ENCODE measurements at places on chromosomes 2 and 18.

GRCh38 chr2:8627692-8628085 is 54.2 kb upstream of the ID2 start:
- DNase-seq = no peak

- DNase-seq = no peak
Observed at GRCh38 chr2:10073706-10074105, 6.5 kb downstream of the CYS1 start.

DNA sequence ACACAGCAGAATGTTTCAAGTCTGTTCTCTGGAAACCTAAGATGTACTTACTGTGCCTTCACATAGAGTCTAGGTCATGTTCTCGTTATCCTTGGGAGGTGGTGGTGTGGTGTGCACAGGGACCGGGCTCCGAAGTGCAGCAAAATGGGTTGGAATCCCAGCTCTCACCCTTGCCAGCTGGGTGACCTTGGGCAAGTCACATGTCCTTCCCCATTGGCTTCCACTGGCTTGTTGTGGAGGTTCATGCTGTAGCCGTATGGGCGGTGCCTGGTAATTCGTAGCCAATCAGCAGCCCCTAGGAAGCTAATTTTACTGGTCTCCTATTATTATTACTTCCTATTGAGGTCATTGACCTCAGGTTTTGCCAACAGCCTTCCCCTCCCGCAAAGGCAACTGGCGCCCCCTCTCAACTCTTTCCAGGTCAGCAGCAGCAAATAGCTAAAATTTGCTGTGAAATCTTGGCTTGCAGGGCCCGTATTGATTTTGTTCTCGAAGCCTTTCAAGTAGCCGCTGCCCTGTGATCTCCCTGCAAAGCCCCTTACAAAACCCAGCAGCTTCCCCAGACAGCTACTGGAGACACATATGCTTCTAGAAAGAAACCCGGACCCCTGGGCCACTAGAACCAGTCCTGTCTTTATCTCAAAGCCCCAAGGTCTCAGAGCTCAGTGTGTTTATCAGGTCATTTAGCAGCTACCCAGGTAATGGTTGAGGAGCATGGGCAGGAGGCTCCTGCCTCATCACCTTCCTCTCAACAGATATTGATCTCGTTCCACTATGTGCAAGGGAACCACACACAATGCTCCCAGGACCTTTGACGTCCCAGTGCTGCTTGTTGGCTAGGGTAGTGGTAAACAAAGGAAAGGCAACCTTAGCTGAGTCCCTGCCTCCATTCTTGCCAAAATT is 66.5 kb upstream of the SLC1A4 start:
- no peak for DNase-seq

GRCh38 chr18:26376105-26376504 is 149.9 kb downstream of the TAF4B start:
- no peak for DNase-seq

GRCh38 chr2:120763508-120763907 is 27.8 kb downstream of the GLI2 start:
- no peak for DNase-seq

DNA sequence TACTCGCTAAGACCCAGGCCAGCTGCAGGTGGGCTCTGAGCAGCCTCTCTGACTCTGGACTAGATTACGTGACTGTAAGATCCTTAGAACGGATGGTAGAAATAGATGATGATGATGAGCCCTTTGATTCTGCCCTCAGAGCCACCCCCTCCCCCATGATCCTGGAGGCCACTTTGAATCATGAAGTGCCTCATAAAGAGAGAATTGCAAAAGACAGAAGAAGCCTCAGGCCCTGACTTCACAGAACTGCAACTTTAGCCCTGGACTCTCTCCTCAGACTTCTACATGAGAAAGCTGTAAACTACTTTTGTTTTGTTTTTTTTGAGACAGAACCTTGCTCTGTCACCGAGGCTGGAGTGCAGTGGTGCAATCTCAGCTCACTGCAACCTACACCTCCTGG is 15.4 kb upstream of the TET3 start:
- DNase-seq = no peak

GRCh38 chr2:8994386-8994785 is 9.1 kb downstream of the MBOAT2 start:
- no peak for DNase-seq

DNA sequence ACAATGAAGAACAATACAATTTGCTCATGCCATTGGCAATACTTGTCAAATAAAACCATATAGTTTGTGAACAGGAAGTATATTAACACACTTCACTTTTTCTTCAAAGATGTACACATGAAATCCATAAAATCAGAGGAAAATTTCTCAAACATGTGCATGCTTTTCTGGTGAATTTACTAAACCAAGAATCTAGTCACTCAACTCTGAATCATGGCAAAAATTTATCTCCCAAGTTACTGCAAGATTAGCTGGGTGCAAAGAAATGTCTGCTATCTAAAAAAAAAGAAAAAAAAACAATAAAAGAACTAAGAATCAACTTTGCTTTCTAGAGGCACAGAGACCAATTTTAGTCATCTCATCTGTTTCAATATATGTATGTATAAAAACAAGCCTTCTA is 419.2 kb downstream of the NR4A2 start:
- no peak for DNase-seq

GRCh38 chr2:29620890-29621289 is 300.5 kb downstream of the ALK start:
- no peak for DNase-seq

- DNase-seq = no peak
Observed at GRCh38 chr2:51825823-51826222, 793.9 kb upstream of the NRXN1 start.

- peak; percentile 71 for DNase-seq
Observed at GRCh38 chr2:233867993-233868532, at the start of gene MSL3B. Gene MSL3B (minus strand): TSS chr2:233868386.

DNA sequence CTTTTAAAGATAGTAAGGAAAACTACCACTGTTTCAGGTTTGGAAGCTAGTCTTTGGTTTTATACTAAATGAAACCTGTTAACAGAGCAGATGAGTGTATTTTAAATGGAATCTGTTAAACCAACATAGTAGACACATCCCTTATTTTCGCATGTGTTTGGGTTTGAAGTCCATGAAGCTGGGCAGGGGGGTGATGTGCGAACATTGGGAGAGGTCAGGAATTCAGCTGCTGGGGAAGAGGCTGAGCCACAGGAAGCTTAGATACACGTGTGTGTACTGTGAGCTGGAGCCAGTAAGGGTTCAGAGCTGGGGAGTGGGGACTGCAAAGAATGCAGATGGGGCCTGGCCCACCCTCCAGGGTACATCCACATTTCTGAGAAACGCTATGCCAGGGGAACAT is 176.9 kb downstream of the VAPA start:
- DNase-seq = no peak

DNA sequence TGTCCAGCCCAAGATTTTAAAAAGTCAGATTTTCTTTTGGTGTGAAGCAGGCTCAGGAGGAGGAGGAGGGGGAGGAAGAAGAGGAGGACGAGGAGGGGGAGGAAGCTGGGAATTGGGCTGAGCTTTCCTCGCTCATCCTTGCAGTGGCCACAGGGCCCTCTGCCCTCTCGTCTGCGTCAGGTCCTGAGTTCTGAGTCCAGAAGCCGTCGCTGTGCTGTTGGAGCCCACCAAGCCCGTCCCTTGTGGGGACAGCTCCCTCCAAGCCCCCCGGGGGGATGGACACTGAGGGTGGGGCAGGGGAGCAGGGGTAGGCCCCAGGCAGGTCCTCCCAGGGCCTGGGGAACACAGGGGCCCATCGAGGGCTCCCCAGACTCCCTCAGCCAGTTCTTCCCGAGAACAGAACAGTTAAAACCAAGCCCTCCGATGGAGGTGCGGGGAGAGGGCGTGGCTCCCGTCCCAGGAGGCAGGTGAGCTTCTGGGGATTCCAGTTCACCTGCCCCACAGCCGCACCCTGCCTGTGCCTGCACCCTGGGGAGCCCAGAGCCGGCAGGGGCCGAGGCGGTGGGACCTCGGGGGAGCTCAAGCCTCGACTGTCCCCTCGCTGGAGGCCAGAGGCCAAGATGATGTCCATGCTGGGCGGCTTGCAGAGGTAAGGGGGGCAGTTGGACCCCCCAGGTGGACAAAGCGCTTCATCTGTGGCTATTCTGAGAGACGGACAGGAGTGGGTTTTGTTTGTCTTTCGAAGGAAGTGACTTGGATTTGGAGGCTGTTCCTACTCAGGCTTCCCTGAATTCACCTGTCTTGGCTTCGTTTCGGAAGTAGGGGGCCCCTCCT is at the start of gene GAL3ST2:
Gene GAL3ST2 (plus strand): TSS at position 487 of the 834 bp plus-strand sequence. CDS start 134 bp downstream, at position 621.
- DNase-seq = no peak

DNA sequence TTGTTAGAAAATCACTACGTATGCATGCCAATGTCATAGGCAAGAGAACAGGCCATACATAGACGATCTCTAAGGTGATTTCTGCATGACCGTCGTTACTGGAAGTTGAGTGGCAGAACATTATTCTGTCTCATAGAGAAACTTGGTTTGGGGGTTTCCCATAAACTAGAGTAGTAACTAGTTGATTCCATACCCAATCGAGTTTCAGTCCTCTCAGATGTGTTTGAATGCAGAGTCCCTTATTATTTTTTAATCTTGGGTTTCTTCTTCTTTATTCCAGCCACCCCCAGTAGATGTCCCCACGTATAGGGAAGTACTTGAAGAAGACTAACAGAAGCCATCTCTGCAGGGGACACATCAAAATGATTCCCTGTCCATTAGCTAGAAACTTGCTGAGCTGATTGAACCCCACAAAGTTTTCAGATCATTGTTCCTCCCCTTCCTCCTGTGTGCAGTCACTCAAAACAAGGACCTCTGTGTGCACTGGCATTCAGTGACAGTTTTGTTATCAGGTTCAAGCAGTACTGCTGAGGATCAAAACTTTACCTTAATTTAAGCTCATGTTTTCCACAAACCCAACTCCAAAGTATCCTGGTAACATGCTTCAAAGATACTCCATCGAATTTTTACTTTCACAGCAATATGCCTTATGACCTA is 68.4 kb upstream of the CDCA7 start:
- no peak for DNase-seq

DNA sequence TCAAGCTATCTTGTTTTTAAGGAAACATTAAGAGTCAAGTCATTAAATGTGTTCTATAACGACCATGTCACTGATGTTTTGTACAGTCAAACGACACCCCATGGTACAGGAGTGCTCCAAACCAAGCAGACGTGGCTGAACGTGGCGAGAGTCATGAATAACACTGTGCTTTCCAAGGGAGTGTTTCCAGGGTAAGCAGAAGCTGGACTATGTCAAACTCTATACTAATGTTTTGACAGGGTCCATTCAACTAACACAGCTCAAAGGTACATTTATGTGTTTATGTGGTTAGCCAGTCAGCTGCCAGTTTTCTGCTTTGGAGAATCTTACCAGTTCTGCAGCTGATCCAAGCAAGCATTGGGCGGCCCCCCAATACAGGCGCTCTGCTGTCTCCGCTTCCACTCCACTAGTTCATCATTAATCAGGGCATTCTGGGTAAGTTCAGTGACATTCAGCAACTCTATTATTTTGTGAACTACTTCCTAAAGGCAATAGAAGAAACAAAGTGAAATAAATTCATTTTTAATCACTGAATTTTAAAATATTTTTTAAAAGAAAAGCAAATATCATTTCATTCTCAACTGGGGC is 16.4 kb downstream of the STAT1 start:
- no peak for DNase-seq

- DNase-seq = no peak
Observed at GRCh38 chr2:42510608-42511243, 16.9 kb upstream of the KCNG3 start.

- no peak for DNase-seq
Observed at GRCh38 chr2:96907115-96908041, 37.5 kb upstream of the SEMA4C start.

GRCh38 chr2:21163213-21163612 is 39.4 kb downstream of the TDRD15 start:
- DNase-seq = no peak

GRCh38 chr2:67694445-67694844 is 297.3 kb downstream of the ETAA1 start:
- DNase-seq = no peak

DNA sequence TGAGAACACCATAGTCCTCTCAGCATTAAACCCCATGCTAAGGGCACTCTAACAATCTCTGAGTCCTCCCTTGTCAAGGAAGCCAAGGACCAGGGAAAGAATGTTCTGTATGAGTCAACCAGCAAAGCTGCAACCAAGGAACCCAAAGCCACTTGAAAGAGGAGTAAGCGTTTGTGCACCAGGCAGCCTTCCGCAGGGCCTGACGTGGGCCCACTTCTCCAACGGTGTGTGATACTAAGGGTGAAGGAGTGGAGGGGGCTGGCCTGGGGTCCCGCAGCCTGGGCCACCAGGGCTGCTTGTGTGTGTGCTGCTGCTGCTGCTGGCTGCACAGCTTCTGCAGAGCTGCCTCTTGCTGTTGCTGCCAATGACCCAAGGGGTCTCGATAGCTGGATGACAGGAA is 30.1 kb upstream of the GALNT14 start:
- DNase-seq = no peak

DNA sequence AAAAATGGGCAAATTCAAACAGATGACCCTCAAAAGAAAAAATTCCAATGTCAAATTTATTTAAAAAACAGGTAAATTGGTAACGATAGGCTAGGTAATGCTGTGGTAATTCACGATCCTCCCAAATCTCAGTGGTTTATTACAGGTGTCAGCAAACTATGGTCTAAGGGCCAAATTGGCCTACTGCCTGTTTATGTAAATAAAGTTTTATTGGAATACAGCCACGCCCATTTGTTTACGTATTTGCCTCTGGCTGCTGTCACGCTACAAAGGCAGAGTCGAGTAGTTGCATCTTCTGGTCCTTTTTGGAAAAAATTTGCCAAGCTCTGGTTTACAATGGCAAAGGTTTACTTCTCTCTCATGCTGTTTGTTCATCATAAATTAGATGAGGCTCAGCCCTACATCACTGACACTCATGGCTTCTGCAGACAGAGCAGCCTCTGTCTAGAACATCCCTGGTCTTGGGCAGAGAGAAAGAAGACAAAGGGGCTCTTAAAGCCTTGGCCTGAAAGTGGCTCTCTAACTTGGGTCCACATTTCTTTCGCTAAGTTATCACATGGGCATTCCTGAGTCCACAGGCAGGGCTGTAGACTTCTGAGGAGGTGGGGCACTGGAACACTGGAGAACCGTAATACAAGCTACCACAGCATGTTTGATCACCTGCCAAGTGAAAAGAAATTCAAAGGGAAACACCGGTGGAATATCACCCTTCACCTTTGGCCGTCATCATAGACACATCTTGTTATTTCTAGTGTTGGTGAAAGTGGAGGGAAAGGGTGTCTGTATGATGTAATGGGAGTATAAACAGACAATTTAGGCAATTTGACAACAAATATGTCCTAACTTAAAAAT is 34.8 kb downstream of the SP110 start:
- no peak for DNase-seq

DNA sequence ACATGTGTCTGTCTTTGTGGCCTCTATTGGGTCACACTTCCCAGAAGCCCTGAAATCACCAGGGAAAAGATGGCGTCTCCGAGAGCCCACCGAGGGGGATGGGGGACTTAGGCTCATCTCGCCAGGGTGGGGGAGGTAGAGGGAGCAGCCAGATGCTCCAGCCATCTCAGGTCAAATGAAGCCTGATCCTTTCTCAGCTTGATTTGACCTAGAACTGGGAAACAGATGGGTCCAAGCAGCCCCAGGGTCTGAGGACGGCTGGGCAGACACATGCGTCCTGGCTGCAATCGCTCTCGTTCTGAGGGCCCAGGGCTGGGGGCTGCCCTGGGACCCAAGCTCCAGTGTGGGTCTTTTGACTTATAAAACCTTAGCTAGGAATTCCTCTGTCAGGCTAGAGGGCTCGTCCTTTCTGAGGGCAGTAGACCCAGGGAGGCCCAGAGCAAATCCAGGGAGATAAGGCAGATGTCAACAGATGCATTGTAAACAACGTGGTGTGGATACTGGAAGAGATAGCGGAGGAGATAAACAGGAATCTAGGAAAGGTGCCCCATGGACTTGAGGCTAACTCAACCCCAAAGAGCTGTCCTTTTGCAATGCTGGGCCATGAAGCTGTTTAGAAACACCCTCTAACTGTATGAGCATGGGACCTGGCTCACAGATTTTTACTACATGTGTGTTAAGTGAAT is 127.7 kb downstream of the MYCN start:
- no peak for DNase-seq

All from hematopoietic multipotent progenitor cell treated with erythropoietin and hydrocortisone succinate and interleukin-3 and kit ligand, for 15 days (in vitro differentiated cells).